ENCODE measurements at places on chromosomes 12 and 14.

DNA sequence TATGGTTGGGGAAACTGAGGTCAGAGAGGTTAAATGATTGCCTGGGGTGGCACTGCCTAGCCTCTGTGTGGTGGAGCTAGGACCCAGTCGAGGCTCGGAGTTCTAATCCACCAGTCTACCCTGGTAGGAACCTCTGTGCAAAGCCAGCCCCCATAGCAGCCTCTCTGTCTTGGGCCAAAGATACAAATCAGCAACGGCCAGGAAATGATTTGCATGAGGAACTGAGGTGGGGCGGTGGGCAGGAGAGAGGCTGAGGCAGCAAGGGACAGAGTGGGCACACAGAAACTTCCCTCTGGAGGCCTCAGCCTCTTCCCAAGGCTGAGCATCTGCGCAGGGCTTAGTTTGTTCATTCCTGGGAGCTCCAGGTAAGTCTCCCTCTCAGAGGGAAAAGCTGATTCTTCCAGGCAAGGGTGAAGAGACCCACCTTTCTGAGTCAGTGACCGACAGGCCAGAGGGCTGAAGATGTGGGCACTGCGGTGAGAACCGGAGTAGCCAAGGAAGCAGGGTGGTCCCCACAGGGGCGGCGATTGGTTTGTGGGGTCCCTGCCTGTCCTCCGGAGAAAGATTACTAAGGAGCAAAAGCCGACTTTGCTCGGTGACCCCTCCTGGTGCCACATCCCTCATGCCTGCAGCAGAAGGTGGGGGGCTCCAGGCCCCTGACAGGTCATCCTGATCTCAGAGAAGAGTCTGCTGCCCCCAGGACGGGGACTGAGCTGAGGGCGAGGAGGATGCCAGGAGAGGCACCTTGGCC lies 134.6 kb downstream of the CACNA1C start:
- DNase-seq = no peak

DNA sequence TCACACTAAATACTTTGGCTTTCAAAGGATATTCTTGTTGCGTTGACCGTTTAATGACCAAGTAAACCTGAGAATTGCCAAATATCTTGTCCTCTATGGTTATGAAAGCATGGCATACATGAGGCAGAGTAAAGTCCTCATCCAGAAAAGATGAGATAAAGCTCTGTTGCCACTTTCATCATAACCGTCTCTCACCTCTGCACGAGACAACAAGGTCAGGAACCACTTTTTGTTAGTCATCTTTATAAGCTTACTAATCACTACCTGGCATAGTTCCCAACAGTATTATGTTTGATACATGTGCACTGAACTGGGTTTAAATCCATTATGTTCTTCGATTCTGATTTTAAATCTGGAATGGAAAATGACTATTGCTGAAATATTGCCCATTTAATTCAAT lies 31.3 kb downstream of the PTPRB start:
- DNase-seq = no peak

DNA sequence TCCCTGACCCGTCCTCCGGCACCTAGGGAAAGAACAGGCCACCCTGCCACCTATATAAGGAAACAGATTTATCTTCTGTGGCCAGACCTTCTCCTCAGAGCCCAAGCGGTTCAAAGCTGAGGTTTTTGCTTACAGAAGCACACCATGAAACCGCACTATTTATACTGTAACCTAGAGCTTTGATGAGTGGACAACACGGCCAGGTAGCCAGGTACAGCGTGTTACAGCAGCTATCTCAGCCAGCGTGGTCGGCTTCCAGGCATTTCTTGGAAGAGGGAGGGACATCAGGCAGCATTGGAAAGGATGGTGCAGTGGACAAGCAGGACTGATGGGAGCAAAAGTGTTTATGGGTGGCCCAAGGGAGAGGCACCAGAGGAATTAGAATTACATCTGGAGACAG lies 34.4 kb downstream of the TTC7B start:
- no peak for DNase-seq

GRCh38 chr14:89540009-89540829 lies 123.2 kb upstream of the FOXN3 start:
- DNase-seq = no peak

DNA sequence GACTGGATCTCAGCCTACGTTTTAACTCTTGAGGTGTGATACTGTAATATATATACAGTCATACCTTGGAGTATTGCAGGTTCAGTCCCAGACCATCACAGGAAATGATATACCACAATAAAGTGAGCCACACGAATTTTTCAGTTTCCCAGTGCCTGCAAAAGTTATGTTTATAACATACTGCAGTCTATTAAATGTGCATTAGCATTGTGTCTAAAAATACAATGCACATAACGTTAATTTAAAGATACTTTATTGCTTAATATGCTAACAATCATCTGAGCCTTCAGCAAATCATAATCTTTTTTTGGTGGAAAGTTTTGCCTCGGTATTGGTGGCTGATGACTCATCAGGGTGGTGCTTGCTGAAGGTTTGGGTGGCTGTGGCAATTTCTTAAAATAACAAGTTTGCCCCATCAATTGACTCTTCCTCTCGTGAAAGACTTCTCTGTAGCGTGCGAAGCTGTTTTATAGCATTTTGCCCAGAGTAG lies 18.9 kb downstream of the PYROXD1 start:
- peak; percentile 89 for DNase-seq

GRCh38 chr12:14650789-14651188 lies 45.6 kb downstream of the GUCY2C start:
- no peak for DNase-seq

GRCh38 chr12:127722611-127723010 lies 544.4 kb upstream of the TMEM132C start:
- DNase-seq = no peak

GRCh38 chr12:92942905-92943304 lies 13.8 kb upstream of the EEA1 start:
- peak; percentile 8 for DNase-seq

GRCh38 chr12:107912421-107913004 lies 138.0 kb downstream of the ASCL4 start:
- DNase-seq = peak; percentile 43

- DNase-seq = no peak
Observed at GRCh38 chr14:104345621-104346462, 207.5 kb downstream of the KIF26A start.

- DNase-seq = no peak
Observed at GRCh38 chr12:42496886-42497285, 92.7 kb downstream of the PRICKLE1 start.

DNA sequence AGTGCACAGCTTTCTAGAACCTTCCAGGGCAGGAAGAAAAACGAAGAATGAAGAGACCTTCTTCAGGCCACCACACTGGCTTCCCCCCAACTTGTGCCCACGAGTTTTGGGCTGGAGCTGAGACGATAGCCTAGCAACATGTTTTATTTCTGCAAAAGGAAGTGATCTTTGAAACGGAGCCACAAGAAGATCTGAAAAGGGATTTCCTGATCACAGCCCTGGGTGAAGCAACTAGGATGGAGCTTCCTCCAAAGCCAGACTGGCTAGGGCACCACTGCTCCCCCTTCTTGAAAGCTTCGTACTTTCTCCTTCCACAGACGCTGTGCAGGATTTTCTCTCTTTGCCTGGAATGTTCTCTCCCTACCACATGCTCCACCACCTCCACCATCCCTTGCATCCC lies 418.3 kb downstream of the MED13L start:
- DNase-seq = peak; percentile 38

DNA sequence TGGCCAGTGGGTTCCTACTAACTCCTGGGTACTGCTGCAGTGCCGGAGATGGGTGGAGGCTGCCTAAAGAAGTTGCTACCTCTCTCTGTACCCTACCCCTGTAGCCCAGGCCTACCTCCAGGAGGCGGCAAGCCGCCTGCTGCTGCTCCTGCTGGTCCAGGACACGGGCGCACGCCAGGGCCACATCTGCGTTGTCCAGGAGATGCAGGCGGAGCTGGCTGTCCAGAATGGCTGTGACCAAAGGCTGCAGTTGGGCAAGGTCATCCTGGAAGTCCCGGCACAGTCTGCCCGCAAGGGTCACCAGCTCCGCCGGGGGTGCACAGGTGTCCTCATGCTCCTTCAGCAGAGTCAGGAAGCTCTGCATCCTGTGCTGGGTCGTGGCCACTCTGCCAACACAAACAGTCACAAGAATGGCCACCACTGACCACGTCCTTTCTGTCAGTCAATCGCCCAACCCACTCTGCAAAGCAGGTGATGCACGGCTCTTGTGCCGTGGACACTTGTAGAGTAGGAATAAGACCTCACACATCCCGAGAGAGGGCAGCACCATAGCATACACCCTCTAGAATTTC lies 1.6 kb downstream of the ANHX start:
- DNase-seq = no peak

GRCh38 chr12:109500406-109501185 lies 23.2 kb downstream of the UBE3B start:
- DNase-seq = no peak

GRCh38 chr12:10247436-10248058 lies 34.9 kb downstream of the GABARAPL1 start:
- DNase-seq = peak; percentile 49

- DNase-seq = no peak
Observed at GRCh38 chr12:20503858-20504257, 135.5 kb downstream of the PDE3A start.

DNA sequence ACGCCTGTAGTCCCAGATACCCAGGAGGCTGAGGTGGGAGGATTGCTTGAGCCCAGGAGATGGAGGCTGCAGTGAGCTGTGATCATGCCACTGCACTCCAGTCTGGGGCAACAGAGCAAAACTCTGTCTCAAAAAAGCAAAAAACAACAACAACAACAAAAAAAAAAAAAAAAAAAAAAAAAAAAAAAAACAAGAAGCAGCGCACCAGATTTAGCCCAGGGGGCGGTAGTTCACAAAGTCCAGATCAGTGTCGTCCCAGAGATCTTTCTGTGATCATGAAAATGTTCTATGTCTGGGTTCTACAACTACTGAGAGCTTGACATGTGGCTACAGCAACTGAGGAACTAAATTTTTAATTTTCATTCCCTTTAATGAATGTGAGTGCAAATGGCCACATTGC lies 27.4 kb downstream of the OAS2 start:
- no peak for DNase-seq

DNA sequence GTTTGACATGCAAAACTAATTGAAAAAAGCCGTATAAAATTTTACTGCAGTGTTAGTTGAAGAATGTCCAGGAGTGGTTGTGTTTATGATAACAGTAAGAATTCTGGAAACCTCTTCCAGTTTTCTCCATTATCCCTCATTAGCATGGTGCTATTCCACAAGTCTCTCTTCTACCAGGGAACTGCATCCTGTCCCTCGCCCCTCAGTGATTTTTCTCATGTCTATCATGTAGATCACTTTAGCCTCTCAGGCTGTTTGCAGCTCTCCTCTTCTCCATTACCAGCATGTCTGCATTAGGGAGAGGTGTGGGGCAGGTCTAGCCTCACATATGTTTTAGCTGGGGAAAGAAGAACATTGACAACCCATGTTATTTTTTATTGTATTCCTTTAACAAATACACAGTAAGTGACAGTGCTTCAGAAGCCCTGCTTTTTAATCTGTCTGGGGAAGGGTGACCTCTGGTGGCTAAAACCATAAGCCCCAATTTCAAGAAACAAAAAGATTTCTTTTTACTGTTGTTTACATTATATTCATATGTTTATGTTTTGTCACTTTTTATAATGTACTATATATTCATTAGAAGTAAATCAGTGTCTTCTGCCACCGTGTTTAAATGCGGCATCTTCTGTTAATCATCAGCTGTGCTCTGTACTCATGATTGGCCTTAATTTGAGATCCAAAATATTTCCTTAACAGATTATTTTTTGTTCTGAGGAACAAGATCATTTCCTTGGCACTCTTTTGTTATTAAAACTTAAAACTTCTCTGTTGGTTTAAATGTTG lies 70.7 kb downstream of the RASSF8 start:
- DNase-seq = peak; percentile 6

- no peak for DNase-seq
Observed at GRCh38 chr12:77610446-77610845, 220.2 kb upstream of the NAV3 start.

GRCh38 chr12:113591480-113591974 lies 119.9 kb upstream of the LHX5 start:
- DNase-seq = peak; percentile 64

DNA sequence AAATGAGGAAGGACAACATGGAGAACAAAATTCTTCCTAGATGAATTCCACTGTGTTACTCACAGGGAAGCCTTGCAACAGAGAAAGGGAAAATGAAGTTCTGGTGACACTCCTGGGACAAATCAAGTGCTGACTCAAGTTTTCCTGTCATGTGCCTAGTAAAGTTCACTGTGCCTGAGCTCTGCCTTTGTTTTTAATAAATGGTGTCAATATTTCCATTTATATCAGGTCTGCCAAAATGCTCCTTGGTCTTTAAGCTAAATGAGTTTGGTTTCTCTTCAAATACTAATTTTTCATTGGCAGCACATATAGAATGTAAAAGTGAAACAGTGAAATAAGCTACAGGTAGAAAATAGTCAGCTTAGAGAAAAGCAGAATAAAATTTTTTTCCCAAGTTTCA lies 33.0 kb downstream of the HIGD1C start:
- DNase-seq = no peak

- DNase-seq = no peak
Observed at GRCh38 chr12:121600702-121601336, 20.0 kb upstream of the KDM2B start.

DNA sequence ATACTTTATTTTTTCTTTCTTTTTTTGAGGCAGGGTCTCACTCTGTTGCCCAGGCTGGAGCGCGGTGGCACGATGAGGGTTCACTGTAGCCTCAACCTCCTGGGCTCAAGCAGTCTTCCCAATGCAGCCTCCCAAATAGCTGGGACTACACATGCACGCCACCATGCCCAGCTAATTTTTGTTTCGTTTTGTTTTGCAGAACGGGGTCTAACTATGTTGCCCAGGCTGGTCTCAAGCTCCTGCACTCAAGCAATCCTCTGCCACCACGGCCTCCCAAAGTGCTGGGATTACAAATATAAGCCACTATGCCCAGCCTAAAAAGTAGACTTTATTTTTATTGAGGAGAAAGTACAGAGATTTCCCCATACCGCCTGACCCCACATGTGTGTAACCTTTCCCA lies 4.7 kb upstream of the MSI1 start:
- DNase-seq = no peak

DNA sequence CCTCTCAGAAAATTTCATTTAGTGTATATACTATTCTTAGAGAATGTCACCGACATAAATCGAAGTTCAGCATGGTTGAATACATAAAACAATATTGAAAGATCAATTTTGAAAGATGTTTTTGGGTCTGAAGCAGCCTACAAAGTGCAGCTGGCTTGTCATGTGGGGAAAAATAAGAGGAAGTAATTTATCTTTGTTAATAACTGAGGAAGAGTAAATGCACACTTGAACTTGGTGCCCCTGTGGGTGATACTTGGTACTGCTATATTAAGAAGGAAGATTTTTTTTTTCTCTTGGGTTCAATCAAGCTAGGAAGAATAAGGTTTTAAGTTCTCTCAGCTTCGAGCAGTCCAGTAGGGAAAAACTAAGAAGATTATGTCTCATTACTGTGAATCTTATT lies 661.3 kb downstream of the RPL10L start:
- no peak for DNase-seq

DNA sequence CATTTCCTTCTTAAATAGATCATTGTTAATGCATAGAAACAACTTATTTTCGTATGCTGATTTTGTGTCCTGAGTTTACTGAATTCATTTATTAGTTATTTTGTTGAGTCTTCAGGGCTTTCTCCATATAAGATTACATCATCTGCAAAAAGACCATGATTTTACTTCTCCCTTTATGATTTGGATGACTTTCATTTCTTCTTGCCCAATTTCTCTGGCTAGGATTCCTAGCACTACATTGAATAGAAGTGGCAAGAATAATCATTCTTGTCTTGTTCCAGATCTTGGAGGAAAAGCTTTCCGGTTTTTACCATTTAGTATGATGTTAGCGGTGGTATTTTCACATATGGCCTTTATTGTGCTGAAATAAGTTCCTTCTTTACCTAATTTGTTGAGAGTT lies 303.0 kb upstream of the RTL1 start:
- no peak for DNase-seq

All from MV-4-11 (cell line).